ENCODE measurements at places on chromosomes 4 and X. TPM values are rescaled to one million over a fixed set of nuclear protein-coding genes. Genes with fewer than 3 reads are reported as not detected.

GLRA3 gene
- polyA plus RNA-seq, result 0.22 TPM

MAGEA6 gene
- polyA plus RNA-seq, result not detected

AREG gene
- polyA plus RNA-seq, result 1.8 TPM

KDR gene
- polyA plus RNA-seq, result 61.8 TPM

RAB41 gene
- polyA plus RNA-seq, result 0.84 TPM

DNA sequence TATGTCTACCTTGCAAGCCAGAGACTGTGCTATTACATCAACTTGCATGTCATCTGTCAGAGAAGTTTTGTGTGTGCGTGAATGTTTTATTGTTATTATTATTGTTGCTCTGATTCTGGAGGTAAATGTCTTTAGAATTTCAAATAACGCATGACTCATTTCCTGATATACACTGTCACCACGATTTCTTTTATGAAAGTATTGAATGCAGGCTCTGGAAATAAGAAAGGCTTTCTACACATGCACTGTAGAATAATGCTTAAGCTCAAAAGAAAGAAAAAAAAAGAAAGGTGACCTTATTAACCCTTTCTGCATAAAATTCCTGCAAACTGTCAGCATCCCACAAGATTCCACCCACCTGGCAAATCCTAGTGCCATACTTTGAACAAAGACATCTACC lies 632.9 kb downstream of the ZNF674 start:
- no peak for DNase-seq

- DNase-seq, result peak; percentile 6
Observed at GRCh38 chr4:67198727-67199126, 346.6 kb downstream of the CENPC start.

- DNase-seq, result peak; percentile 34
Observed at GRCh38 chr4:11424000-11424399, 4.7 kb downstream of the HS3ST1 start.

All from muscle of arm (tissue), 14 donors.